ENCODE measurements at places on chromosomes 3 and 15. TPM values are rescaled to one million over a fixed set of nuclear protein-coding genes. Genes with fewer than 3 reads are reported as not detected.

DNA sequence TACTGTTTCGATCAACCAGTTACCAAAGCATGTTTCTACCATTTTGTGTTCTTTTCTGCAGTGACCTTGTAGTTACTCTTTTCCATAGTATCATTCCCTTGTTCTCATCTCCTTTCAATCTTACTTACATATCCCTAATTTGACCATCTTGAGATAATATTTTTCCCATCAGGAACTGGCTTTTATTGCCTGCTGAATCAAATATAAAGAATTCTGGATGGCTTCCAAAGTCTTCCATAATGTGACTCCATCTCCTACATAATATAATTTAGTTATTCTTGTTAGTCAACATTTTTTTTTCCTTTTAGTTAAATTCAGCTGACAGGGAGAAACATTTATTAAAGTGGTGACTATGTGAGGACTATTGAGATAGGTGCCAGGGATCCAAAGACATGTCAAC lies 7.0 kb downstream of the USP8 start:
- DNase-seq = no peak

GRCh38 chr3:54274607-54275006 lies 152.3 kb downstream of the CACNA2D3 start:
- no peak for DNase-seq

DNA sequence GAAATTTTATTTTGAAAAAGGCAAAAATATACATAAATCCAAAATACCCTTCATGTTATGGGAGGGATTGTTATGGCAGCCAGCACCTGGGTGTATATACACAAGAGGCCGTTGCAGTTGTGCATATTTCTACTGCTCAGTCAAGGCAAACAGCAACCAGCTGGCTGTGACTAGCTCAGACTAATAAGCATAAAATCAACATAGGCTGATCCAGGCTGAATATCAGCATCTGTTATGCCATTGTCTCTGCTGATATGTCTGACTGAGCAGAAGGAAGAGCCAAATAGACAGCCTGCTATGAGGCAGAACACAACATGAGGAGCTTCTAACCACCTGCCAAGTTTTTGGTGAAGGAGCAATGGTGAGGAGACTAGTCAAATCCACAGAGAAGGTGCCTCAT lies 457.5 kb upstream of the ALCAM start:
- no peak for DNase-seq

GRCh38 chr15:38490242-38490922 lies 36.5 kb downstream of the FAM98B start:
- no peak for DNase-seq

DNA sequence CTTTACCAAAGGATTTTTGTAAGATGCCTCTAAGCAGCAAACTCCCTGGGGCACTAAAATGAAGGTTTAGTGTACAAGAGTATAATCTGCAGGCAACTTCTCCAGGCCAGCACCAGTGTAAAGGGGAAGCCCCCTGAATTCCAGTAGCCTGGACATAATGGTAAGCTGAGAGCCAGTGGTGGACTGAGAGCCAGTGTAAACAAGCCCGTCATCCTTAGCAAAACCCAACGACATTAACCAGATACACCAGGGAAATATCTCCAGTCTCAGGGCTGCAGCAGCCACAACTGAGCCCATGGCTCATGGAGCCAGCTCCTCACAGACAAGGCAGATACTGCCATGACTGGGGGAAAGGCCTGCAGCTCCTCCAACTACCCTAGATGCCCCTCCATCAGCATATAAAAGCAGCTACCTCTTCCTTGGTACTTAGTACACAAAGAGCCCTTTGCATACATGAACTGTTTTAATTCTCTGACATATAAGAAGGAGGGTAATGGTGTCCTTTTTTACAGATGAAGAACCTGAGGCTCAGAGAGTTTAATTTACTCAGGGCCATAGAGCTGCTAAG lies 21.7 kb downstream of the PARP16 start:
- DNase-seq = no peak

GRCh38 chr3:189950258-189950657 lies 170.4 kb downstream of the P3H2 start:
- DNase-seq = no peak

DNA sequence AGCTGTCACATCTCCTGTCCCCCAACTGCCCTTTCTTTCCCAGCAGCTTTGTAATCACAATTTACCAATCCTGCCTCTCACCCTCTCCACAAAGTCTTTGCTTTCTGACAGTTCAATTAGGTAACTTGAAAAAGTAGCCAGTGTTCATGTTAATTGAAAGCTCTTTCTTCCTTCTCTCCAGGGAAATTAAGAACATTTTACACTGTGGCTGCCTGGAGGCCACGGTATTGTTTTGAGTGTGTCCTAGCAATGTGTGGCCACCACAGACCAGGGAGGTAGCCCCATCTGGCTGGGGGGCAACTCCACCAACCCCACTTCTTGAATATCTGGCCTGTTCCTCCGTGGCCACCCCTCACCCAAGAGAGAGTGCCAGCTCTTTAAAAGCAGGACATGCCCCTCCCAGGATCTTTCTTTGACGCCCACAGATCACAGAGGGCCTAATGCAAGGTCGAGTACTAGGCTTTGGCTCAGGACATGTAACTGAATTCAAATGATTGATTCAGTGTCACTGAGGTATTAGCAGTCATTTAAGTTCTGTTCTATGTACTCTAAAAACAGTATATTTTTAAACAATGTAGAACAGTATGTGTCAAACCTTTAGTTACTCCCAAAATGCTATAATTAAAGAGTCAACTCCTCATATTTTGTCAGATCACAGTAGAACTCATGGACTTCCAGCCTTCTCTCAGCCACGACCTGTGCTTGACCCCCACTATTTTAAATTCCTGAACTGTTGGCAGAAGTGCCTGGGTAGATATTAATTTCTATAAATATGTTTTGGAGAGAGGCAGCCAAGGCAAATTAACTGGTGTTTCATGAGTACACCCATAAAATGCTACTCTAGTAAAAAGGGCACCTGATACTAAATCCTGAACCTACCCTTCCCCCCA lies 164.5 kb downstream of the TNIK start:
- no peak for DNase-seq

DNA sequence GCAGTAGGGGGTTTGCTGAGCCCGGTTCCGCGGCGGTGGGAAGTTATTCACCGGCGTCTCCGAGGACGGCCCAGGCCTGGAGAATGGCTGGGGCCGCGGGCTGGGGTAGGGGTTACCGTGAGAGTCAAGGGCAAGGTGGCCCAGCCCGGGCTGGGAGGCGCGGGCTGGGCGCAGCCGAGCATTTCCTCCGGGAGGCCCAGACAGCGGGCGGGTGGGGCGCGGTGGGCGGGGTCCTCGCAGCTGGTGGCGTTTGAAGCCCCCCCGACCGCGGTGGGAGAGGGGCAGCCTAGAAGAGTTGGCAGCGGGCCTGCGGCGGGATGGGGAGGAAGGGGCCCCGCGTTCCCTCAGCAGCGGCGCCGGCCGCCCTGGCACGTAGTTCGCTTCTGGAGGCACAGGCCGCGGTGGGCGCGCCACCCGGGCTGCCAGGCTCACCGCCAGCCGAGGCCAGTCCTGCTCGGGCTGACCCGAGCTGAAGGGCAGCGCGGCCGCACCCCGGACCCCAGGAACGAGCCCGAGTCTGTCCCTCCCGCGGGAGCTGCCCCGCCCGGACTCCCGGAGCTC lies 960 bp upstream of the KLF13 start:
- DNase-seq = peak; percentile 90

- no peak for DNase-seq
Observed at GRCh38 chr3:190124067-190124466, 3.4 kb upstream of the P3H2 start.

DNA sequence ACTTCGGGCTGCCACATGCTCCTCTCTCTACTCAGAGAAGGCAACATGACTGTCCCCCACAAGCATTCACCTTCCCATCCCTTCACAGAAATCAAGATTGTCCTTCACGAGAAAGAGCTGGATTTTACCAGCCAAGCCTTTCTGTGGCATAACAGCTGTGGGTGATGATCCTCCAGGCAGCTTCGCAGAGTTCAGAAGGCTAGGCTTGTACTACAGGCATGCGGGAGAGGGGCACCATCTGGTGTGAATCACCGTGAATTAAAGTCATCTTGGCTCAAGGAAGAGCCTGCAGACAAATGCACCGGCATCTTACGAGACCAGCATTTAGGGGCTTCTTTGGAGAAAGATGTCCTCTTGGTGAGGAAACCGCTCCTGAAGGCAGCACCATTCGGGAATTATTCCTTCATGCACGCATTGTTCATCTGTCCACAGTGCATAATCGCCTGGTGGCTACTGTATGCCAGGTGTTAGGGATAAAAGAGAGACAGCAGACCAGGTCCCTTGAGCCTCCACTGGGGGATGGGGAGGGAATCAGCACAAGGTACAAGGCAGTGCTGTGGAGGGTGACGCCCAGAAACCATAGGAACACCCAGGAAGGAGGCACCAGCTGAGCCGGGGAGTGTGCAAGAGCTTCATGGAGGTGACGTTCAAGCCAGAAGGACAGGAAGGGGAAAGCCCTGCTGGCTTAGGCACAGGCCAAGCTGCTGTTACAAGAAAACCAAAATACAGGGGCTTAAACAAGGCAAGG lies 108.6 kb downstream of the TMEM266 start:
- DNase-seq = no peak

DNA sequence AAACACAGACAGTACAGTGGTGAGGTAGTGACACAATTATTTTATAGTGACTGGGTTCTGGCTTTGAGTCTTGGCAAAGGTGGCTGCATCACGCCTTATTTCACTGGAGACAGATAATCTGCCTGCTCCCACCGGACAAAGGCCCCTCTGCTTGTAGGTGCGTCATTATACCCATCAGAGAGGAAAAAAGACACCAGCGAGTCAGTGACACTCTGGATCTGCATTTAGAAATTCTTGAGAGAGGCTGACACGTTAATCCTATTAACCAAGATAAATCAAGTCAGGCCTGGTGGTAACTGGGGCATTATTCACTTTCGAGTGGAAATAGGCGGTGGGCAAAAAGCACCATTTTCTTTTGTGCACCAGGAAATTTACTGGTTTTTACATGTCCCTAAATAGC lies 76.2 kb downstream of the NR2F2 start:
- no peak for DNase-seq

DNA sequence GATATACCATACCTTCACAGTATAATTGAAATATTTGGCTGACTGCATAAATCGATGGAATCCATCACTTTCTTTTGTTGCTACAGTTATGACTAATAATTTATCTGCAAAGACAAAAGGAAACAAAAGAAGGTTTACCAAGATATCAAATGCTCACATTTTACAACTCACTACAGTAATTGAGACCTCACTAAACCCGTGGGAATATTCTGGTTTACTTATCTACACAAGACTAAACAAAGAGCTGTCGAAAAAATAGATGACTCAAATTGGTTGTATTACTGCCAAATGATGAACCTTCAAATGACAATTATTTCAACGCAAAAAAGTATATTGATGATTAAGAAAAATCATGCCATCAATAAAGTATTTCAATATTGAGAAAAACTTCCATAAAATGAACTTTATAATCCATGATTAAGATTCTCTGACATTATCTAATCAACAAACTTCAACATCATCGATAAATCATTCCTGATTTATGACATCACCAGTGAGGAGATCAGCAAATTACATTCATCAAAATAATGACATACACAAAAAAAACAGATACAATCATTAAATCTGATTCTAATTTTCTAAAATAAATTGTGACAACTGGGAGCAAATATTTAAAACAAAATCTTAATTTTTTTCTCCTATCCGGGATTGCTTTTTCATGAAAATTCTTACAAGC lies 36.7 kb downstream of the PLOD2 start:
- DNase-seq = no peak

DNA sequence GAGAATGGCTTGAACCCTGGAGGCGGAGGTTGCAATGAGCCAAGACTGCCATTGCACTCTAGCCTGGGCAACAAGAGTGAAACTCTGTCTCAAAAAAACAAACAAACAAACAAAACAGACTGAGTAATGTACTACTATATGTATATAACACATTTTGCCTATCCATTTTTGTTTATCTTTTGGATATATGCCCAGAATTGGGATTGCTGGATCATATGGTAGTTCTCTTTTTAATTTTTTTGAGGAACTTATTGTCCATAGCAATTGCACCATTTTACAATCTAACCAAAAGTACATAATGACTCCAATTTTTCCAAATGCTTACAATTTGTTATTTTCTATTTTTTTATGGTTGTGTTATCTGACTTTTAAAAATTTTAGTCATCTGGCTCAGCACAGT lies 47.3 kb downstream of the GMPS start:
- DNase-seq = no peak

DNA sequence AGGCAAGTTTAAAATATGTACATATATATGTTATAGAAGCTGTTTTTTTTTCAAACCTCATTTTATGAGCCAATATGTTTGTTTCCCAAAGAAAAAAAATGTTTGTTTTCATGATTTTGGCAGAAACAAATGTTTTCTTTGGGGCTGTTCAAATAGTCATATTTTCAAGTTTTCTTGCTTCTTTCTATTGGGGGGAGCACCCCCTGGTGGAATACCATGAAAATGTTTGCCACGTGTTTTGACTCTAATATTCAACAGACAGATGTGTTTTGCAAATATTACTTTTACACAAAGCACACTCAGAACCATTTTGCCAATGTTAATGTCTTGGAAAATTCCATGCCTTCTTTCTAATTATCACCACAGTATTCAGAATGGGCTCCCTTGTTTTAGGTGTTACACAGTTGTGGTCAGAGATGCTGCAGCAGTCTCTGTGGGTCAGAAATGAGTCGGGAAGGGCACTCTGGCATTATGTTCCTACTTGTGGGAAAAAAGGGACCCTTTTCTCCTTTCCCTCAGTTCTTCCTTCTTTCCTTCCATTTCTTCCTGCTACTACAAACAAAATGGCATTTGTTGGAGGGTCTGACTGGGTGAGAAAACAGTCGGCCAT lies 817.0 kb downstream of the TUSC7 start:
- DNase-seq = no peak

- DNase-seq = no peak
Observed at GRCh38 chr3:99246010-99246654, 344.6 kb upstream of the DCBLD2 start.

DNA sequence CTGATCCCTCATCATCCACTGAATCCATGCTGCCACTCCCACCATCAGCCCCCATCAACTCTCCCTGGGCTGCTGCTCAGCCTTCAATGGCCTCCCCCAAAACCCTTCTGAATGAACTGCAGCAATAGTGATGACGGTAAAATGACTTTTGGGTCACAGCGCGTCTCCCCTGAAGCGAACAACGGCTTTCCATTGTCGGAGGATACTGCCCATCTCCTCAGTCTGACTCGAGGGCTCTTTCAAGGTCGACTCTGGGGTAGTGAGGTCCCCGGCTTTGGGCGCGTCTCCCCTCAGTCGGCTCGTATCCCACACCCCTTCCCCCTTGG lies 57.2 kb upstream of the ZBTB38 start:
- DNase-seq = no peak

- DNase-seq = no peak
Observed at GRCh38 chr3:35946121-35946853, 307.0 kb downstream of the ARPP21 start.

The NR2E3 gene
- polyA plus RNA-seq = 0.04 TPM

The CFAP20DC gene
- polyA plus RNA-seq = 0.42 TPM

The GJD2 gene
- polyA plus RNA-seq = not detected

Data from ovary (tissue), 10 donors.